NCI-H1048 (cell line): ENCODE measurements at places on chromosomes 11 and 22.

GRCh38 chr11:7890417-7891172, 40.5 kb downstream of the OR10A6 start:
- DNase-seq, result no peak

GRCh38 chr11:5625281-5625680, 480 bp downstream of the TRIM34 start:
- DNase-seq, result no peak

GRCh38 chr11:79294845-79295731, 145.7 kb downstream of the TENM4 start:
- no peak for DNase-seq

DNA sequence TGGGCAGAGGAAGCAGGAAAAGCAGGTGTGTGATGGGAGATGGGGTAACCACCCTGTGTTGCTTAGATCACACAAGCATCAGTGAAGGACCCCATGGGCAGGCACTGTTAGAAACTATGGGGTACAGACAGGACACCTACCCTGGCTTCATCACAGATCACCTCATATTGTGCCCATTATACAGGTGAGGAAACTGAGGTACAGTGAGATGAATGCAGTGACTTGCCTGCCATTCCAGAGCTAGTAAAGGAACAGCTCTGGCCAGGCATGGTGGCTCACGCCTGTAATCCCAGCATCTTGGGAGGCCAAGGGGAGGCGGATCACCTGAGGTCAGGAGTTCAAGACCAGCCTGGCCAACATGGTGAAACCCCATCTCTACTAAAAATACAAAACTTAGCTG, 5.9 kb upstream of the MARK2 start:
- DNase-seq, result no peak

DNA sequence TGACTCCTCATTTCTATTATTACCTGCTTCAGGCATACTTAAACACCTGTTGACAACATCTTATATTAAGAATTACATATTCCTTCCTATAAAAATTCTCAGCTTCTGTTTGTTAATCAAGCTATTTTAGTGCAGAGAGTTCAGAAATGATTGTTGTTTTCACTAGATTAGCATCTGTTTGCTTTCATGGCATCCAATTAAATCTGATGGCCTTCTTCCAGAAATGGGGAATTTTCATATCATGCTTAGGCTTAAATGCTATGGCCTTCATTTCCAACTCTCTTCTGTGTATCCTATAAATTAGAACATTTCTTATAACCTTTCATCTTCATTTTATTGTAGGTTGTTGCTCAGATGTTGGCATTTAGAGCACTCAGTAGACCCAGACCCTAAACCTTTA, 180.0 kb downstream of the WNT11 start:
- no peak for DNase-seq

- no peak for DNase-seq
These were observed 91.5 kb downstream of the GGTLC2 start for GRCh38 chr22:22735695-22736611.

DNA sequence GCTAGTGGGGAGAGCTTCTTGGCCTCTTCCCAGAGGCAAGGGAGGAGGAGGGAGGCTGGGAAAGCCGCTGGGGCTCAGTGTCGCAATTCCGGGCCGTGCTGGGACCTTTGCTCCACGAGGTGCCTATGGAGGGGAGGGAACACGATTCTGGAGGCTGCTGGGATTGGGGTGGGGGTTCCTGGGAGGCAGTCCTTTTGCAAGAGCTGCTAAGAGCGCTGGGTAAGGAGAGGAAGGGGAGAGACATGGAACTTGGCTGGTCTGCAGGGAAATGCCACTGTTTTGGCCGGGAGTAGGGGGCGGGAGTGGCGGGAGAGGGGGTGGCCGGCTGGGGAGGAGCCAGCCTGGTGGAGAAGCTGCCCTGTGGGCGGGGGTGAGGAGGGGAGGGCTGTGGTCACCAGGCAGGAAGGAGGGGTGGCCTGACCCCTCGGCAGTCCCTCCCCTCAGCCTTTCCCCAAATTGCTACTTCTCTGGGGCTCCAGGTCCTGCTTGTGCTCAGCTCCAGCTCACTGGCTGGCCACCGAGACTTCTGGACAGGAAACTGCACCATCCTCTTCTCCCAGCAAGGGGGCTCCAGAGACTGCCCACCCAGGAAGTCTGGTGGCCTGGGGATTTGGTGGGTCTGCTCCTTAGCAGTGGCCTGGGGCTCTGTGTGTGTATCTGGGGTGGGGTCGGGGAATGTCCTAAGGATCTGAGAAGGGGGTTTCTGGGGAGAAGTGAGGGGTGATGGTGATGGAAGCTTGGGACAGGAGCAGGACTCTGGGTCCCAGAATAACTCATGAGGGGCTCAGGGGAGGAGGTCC, at the start of gene NR1H3:
TSS of gene NR1H3 (plus strand) at position 480 of the 800 bp plus-strand sequence. CDS start 1,221 bp downstream, outside the sequence.
- no peak for DNase-seq

- DNase-seq, result no peak
These were observed 7.0 kb downstream of the DNAJB13 start for GRCh38 chr11:73957654-73958361.

- no peak for DNase-seq
These were observed 288.1 kb downstream of the DYNC2H1 start for GRCh38 chr11:103397369-103397768.

GRCh38 chr22:32323513-32324164, 34.0 kb upstream of the RFPL3 start:
- DNase-seq, result no peak

DNA sequence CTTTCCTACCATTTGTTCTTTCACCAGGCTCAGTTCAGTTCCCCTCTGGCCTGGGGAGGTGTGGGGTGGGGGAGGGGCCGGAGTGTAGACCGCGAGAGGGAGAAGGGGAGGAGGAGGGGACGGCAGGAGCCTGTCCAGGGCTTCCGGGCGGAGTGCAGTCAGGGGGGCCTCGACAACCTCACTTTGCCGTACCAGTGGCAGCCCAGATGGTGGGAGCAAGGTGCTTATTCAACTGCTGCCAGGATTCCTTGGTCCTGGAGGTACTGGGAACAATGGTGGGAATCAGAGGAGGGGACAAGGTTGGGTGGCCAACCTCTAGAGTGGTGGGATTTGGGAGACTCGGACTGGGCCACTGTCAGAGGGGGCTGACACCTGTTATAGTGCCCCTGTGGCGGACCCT, 1.2 kb downstream of the BACE1 start:
- no peak for DNase-seq

DNA sequence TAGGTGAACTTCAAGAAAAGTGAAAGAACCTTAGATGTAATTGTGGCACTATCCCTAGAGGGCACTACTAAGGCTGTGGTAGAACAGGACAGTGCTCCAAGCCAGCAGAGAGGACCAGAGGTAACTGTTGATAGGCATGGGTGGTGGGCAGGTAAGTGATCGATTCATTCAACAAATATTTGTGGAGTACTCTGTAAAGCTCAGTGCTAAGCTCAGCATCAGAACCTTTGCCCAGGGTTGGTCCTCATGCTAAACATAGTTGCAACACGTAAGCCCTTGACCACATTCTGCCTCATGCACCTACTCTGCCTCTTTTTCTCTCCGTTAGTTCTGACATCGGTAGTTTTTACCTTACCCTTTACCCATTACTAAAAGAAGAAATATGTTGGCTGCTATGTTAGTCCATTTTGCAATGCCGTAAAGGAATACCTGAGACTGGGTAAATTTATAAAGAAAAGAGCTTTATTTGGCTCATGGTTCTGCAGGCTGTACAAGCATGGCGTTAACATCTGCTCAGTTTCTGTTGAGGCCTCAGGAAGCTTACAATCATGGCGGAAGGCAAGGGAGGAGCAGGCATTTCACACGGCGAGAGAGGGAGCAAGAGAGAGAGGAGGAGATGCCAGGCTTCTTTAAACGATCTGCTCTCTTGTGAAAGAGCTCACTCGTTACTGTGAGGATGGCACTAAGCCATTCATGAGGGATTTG, 18.4 kb upstream of the NNMT start:
- DNase-seq, result no peak

DNA sequence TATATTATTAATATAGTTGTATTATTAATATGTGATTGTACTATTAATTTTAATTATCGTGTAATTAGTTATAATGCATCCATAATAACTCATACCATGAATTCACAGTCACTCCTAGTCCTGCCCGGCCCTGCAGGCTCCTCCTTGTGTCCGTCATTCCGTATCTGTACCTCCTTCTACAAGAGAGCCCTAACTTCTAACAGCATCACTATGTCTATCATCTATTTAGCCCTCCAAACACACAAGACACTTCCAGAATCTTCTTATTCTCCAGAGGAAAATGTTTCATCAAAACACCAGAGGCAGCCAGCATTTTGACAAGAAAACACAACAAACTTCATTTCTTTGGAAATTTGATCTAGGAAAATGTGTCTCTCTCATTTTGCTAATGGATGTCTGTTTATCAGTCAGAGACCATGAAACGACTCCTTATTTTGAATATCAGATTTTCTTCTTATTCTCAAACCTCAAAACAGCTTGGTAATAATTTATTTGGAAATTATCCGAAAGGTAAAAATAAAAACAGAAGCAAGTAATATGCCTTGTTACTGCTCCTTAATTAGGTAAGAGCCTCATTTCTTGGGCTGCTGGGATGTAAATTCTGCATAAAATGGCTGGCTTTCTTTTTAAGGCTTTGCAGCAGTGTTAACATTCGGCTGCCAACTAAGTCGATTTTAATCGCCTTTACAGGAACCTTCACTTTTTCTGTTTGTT, 23.1 kb upstream of the SEPTIN5 start:
- DNase-seq, result no peak

DNA sequence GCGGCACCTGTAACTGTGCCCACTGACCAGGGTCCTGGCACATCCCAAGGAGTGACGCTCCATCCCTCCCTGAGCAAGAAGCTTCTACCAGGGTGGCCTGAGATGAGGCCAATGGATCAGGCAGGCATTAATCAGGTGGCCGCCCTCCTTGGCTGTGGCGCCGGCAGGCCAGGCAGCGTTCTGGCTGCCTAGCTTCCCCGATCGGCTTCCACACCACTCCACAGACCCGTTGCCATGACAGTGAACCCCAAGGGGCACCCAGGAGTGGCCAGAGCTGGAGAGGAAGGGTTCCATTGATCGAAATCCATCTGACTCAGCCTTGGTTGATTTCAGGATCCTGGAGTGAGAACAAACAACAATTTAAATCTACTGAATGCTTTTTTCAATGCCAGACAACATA, 20.5 kb downstream of the LRRC55 start:
- DNase-seq, result no peak

DNA sequence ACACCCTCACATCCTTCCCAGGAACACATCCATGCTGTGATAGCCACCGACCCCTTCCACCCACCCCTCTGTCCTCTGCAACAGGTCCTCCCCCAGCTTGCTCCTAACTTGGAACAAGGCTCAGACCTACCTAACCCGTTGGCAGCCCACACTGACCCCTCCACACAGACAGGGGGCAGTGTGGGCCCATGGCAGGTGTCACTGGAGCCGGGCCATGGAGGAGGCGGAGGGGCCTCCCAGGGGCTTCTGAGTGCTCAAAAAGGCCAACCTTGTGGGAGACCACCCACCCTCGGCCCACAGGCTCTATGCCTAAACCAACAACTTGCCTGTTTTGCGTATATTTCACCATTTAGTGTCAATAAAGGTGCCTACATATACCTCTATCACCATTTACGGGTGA, 57.0 kb downstream of the CERK start:
- no peak for DNase-seq

DNA sequence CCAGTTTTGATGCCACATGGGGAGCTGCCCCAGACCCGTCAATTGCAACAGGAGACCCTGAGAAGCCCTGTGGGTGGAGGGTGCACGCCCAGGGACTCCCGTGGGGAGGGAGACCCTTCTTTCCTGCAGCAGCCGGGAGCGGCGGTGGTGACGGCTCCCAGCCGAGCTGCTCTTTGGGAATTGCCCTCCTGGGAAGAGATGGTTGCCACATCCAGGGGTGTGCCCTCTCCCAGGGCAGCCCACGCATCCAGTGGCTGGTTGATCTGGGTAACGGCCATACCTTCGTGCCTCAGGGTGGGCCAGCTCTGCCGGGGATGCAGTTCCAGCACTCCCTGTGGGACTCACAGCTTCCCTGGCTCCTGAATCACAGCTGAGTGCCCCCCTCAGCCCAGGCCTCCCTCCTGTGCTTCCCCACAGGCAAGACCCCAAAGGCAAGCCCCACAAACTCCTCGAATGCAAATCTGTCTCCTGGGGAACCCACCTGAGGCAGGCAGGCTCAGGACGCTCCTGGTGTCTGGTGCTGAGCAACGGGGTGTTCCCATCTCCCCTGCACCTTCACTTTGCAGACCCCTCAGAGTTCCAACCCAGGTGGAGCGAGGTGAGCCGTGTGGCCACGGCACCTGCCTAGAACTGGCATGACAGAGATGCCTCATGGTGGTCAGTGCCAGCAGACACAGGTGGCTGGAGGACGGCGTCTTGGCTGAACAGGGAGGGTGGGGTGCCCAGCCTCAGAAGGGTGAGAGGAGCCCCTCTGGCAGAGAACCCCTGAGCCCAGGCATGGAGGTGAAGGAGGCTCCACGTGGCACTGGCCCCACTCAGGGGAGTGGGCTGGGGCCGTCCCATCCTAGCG, 1027.4 kb downstream of the BRD1 start:
- no peak for DNase-seq

- no peak for DNase-seq
These were observed 76.2 kb upstream of the TOP3B start for GRCh38 chr22:22058633-22059290.

DNA sequence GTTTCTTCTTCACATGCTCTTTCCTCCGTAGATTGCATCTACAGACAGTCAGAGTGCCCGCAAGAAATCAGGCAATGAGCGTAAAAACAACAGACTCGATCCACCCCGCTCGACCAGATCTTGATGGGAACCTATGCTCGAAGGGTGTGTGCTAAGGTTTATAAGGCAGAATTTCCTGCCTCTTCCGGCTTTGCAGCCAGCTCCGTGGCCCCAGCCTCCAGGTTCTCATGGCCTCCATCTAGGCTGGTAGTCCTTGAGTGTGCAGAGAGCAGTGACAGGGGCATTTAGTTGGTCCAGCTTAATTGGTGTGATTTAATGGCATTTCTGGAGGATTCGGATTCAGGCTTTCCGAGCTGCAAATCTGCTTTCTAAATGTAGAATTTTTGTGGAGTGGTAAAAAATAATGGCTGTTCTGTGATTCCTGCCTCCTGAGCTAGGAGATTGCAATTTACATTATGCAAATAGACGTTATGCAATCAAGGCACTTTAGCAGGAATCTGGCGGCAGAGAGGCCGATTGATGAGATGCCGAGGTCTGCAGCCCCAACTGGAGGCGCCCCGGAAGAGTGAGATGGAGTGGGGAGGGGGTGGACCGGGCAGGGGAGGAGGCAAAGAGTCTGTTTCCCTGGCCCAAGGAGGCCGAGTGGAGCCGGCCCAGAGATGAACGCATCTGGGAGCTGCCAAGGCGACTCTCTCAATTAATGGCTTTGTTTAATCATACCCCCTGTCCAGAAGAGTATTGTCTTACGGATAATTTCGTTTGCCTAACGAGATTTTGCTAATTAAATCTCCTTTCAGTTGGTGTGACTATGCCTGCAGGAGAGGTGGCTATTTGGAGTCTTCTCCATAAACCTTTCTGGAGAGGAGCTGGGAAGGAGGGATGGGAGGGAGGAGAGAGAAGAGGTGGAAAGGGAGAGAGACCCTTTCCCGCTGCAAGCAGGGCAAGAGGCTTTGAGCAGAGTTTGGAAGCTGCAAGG, 75.3 kb downstream of the PKNOX2 start:
- no peak for DNase-seq

GRCh38 chr11:66336234-66337102, at the start of gene RIN1:
RIN1 (minus strand) TSS chr11:66336434; CDS start chr11:66336402, 32 bp downstream.
- no peak for DNase-seq
